Right renal pelvis (tissue), 4 donors: ENCODE measurements at places on chromosomes 5 and 9. TPM values are rescaled to one million over a fixed set of nuclear protein-coding genes. Genes with fewer than 3 reads are reported as not detected.

ALDH1A1 gene
- 346 TPM for polyA plus RNA-seq

RANBP3L gene
- polyA plus RNA-seq = 10.7 TPM

NUTM2F gene
- not detected for polyA plus RNA-seq

KIF4B gene
- polyA plus RNA-seq = 0.21 TPM

DEPDC1B gene
- polyA plus RNA-seq = 31.2 TPM

WHRN gene
- polyA plus RNA-seq = 9.1 TPM

ORM1 gene
- 0.30 TPM for polyA plus RNA-seq

MED22 gene
- polyA plus RNA-seq = 32.8 TPM

C5orf58 gene
- 0.16 TPM for polyA plus RNA-seq

VCAN gene
- 336 TPM for polyA plus RNA-seq

EIF4EBP3 gene
- polyA plus RNA-seq = 10.4 TPM

CYLC2 gene
- not detected for polyA plus RNA-seq

GRCh38 chr9:32385152-32385884 lies 875 bp downstream of the ACO1 start:
- no peak for DNase-seq

GRCh38 chr5:166906991-166907713 lies 1384.3 kb upstream of the WWC1 start:
- no peak for DNase-seq

GRCh38 chr9:135076143-135076875 lies 11.2 kb upstream of the OLFM1 start:
- no peak for DNase-seq

- no peak for DNase-seq
These were observed 4.3 kb upstream of the GPX3 start for GRCh38 chr5:151015974-151016587.

DNA sequence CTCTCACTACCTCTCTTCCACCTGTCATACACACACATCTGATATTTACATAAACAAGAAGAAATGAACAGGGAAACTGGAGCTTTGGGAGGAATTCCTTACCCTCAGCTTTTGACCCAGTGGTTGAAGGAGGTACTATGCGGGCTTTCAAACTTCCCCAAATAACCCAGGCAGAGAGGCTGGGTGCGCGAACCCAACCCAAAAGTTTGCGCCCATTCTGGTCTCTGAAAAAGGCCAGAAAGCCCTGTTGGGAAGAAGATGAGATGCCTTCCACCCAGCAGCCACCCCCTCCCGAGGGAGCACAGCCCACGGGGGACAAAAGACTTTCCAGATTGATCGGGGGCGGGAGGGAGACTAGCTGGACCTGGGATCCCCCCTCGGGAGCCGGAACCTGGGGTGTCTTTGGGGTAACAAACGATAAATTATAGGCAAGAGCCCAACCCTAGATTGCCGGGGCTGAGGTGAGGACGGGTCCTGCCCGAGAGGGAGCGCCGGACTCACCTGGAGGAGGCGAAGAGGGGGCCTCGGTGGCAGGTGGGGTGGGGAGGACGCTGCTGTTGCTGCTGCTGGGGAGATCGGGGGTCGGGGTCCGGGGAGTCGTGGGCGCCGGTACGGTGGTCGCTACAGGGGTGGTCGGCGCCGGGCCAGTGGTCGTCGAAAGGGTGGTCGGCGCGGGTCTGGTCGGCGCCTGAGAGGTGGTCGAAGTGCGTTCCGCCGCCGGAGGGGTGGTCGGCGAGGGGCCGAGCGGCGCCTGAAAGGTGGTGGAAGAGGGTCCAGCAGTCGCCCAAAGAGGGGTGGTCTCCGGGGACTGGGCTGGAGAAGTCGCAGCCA lies 798 bp downstream of the MEGF9 start:
- no peak for DNase-seq

- no peak for DNase-seq
These were observed 250.6 kb downstream of the SPOCK1 start for GRCh38 chr5:137248527-137248926.

DNA sequence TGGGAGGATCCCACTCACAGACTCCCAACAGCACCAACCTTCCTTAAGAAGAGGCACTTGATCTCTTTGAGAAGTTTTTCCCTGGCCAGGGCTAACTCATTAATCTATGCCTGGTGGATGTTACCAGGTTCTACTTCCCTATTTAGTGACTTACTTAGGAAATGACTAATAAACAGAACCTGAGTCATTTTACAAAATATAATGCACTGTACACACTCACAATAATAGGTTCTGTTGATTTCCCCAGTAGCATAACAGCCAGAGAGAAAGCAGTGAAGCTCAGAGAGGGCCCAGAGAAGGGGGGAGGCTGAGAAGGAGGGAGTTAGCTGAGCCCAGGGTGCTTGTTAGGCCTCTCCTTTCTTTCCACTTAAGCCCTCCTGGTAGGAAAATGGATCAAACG lies 27.1 kb downstream of the FRMD3 start:
- DNase-seq = no peak

GRCh38 chr5:53482717-53483638 lies 2.5 kb downstream of the FST start:
- no peak for DNase-seq

DNA sequence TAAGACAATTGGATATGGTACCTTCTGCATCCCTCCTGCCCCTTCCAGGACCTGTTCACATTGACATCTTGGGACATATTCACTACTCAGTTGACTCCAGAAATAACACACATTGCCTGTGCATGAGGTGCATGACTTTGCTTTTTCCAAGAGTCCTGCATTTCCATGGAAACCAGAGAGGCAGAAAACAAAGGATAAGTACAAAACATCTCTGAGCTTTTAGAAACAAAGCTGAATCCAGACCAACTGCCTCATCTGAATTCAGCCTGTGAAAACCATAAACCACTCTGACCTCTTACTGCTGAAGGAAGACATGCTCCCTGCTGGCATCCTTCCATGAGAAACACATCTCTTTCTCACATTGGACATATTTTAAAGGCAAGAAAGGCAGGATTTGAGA lies 695.1 kb downstream of the TAF11L14 start:
- DNase-seq = peak; percentile 46

DNA sequence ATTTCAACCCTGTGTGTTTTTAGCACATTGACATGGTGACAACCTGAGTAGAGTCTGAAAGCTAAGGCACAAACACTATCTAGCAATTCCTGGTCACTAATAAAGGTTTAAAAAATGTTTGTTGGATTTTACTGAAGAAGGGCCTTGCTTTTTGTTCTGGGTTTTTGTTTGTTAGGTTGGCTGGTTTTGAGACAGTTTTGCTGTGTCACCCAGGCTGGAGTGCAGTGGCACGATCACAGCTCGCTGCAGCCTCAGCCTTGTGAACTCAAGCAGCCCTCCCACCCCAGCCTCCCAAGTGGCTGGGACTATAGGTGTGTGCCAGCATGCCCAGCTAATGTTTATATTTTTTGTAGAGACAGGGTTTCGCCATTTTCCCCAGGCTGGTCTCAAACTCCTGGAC lies 39.0 kb downstream of the PRKACG start:
- no peak for DNase-seq

DNA sequence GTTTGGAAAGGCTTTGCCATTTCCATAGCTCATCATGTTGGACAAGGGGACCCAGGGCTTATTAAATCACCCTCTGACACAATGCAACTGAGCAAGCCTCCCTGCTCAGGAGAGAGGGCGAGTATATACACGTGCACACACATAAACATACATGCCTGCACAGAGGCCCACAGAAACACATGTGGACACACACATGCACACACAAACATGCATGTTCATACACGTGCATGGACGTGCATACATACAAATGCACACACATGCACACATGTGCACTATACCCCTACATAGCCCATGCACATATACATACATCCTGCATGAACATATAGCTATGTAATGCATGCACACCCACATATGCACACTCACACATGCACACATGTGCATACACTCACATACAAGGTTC lies 99.5 kb upstream of the ALDH1B1 start:
- DNase-seq = no peak

DNA sequence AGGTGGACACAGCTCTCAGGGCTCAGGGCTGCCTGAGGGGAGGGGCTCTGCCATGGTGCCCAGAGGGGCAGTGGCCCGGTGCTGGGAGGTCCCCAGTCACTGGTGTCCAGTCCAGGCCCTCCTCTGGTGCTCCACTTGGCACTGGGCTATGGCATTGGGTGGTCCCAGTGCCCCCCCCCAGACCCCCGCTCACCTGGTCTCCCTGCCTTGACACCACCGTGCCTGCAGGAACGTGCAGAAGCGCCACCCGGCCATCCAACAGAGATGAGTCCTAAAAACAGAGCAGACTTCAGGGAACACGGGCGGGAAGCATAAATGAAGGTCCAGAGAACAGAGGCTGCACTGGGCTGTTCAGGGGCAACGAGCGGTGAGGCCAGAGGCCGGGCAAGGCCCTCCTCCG lies 42.3 kb upstream of the NSMF start:
- DNase-seq = no peak

GRCh38 chr5:64792469-64792868 lies 23.7 kb downstream of the CWC27 start:
- DNase-seq = no peak

DNA sequence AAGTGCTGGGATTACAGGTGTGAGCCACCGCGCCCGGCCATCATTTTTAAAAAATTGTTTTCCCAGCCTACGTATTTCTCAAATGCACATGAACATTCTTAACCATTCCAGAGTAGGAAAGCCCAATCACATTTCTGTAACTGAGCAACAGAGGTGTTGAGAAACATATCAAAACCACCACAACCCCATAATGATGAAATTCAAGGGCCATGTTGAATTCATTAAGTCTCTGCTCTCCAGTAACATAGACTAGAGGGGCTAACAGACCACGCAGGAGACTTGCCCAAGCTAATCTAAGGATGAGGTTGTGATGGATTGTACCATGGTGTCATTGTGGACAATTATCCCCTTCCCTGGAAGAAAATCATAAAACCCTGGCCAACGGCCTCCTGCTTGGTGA lies 52.9 kb downstream of the MYO10 start:
- DNase-seq = no peak

DNA sequence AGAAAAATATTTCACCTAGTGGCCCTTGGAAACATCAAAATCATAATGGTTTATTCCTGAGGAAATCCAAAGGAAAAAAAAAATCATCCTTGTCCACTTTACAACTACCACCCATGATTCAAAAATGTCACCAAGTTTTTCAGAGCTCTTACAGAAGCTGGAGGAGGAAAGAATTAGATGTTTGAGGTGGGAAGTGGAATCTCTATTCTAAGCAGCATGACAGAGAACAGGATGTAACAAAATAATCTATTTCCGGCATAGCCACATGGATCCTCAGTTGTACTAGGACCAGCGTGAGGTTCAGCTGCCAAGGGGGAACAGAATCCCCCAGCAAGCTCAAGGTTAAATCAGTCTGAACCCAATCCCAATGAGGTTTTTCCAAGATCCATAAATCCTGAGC lies 40.2 kb downstream of the FBXW11 start:
- no peak for DNase-seq

- peak; percentile 92 for DNase-seq
These were observed 29.0 kb downstream of the PTGES2 start for GRCh38 chr9:128098297-128099230.

DNA sequence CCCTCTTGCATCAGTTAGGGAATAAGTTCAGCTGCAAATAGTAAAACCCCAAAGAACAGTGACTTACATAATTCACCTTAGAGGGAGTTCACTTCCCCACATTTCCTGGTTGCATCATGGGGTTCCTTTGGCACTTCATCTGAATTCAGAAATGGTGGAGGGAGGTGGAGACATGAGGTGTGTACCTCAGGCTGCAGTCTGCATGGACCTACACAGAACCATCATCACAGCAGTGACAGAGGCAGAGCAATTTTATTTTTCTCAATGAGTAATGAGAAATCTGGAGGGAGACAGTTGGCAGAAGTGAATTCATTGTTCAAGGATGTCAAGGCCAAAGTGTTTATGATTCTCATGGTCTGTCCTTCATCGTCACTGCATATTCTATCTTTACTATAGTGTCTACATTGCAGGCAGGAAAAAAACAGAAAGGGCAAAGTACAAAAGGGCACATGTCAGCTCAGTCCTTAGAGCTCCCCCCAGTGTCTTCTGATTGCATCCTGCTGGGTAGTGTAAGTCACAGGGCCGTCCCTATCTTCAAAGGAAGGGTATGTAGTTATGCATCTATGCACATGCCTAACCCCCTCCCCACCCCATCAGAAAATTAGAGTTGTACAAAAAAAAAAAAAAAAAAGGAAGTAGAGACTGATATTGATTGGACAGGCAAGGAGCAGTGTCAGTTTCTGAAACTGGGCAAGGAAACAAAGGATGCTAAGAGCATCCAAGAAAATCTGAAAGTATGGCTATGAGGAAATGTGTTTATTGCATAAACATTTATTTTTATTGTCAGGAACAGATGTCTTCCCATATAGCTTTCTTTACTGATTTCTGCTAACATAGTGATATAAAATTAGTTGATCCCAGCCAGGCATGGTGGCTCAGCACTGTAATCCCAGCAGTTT lies 132.7 kb upstream of the APC start:
- DNase-seq = no peak

DNA sequence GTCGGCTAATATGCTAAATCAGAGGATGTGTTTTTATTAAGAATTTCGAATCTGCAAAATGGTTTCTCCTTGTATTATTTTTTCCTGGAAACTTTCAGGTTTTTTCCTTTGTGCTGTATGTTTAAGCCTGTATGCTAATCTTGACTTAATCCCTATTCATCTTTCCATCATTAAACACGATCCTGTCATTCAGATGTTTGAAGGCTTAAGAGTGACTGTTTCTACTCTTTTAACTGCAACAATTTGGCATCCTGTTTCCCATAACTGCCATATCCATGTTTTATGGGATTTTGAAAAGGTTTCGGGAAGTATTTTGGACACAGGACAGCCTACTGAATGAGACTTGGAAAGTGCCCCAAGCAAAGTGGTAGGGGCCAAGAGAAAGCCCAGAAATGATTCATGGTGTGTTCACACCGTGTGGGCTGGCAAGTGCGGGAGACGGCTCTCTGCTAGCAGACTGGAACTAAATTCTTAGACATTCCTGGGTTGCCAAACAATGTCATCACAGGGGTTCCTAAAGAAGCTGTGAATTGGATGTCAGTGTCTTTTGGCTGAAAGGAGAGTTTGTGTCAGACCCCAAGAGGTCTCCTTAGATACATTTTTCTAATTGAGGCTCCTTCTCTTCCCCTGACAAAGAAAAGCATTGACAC lies 125.4 kb upstream of the ADAMTS16 start:
- DNase-seq = no peak

- peak; percentile 87 for DNase-seq
These were observed 57.3 kb downstream of the GADD45G start for GRCh38 chr9:89661956-89662717.

- DNase-seq = no peak
These were observed 46.5 kb downstream of the ZNF474 start for GRCh38 chr5:122175852-122176251.
